Motor neuron (in vitro differentiated cells): ENCODE measurements at places on chromosomes 13 and 19. TPM values are rescaled to one million over a fixed set of nuclear protein-coding genes. Genes with fewer than 3 reads are reported as not detected.

Gene TMEM145
- total RNA-seq: 4.2 and 5.9 TPM in 2 replicates

Gene TEX101
- total RNA-seq: not detected in 2 replicates

GRCh38 chr19:42075364-42075615 lies 676 bp upstream of the ZNF574 start:
- no peak for ATAC-seq

GRCh38 chr13:34040863-34041262 lies 222.9 kb downstream of the RFC3 start:
- ATAC-seq: no peak

GRCh38 chr13:30314069-30314468 lies 6.7 kb upstream of the KATNAL1 start:
- ATAC-seq: no peak

GRCh38 chr13:100044936-100045335 lies 44.0 kb upstream of the PCCA start:
- no peak for ATAC-seq
